Aorta (tissue), 5 donors: ENCODE measurements at places on chromosomes 12 and 14. TPM values are rescaled to one million over a fixed set of nuclear protein-coding genes. Genes with fewer than 3 reads are reported as not detected.

GRCh38 chr12:69101505-69101904, 137.9 kb upstream of the CPSF6 start:
- DNase-seq: no peak

- no peak for DNase-seq
Observed at GRCh38 chr14:28762303-28762954, 4.2 kb upstream of the FOXG1 start.

DNA sequence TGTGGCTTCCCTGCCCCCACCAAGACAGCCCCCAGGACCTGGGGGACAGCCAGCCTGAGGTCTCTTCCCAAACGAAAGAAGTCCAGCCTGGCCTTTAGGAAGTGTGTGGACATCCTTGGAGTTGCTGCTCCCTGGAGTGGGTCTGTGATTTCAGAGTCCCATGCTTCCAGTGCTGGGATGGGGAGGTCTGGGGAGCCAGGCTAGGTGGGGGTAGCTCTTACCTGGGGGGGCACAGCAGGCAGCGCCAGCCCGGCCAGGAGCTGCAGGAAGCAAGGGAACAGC, 509 bp downstream of the PGF start:
- no peak for DNase-seq

- DNase-seq: no peak
Observed at GRCh38 chr12:49838973-49839633, 3.8 kb downstream of the BCDIN3D start.

DNA sequence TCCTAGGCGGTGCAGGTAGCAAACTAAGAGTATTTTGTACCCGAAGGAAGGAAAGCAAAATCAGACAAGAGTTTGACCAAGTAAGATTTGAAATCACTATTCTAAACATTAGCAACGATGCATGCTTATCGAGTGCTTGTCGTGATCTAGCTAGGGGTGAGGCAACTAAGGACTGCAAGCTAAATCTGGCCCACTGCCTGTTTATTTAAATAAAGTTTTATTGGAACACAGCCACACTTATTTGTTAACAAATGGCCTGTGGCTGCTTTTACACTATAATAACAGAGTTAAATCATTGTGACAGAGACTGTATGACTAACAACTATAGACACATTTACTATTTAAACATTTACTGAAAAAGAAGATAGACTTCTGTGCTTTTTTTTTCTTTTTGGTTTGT, 983.6 kb downstream of the VRK1 start:
- DNase-seq: no peak

Gene SLC7A8
- total RNA-seq: 20.0 TPM

Gene CISTR
- total RNA-seq: not detected
